Transverse colon (tissue), 4 donors: ENCODE measurements at places on chromosomes 2 and 18.

GRCh38 chr2:85468096-85468703 is 49.7 kb downstream of the SH2D6 start:
- no peak for DNase-seq

- no peak for DNase-seq
These were observed 560.9 kb upstream of the PKDCC start for GRCh38 chr2:41486948-41487347.

GRCh38 chr18:40357536-40357935 is 1597.5 kb upstream of the PIK3C3 start:
- no peak for DNase-seq

GRCh38 chr2:108614043-108614545 is 79.8 kb downstream of the LIMS1 start:
- no peak for DNase-seq

DNA sequence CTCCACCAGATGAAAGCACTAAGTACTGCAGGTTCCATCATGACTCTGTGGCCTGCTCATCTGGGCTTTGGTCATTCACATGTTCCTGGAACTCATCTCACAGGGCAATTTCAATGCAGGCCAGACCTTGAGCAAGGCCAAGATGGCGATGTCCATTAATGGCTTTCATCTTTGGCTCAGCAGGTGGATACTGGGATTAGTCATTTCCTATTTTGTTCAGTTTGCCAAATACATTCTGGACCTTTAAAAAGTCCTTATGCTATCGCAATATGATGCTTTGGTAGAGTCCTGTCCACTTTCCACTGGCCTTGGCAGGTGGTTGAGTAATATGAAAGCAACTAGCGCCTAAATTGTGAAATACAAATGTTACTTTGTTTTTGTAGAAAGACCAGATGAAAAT is 170.1 kb upstream of the REV1 start:
- no peak for DNase-seq

GRCh38 chr2:68741238-68741637 is 6.6 kb downstream of the ARHGAP25 start:
- no peak for DNase-seq

GRCh38 chr18:46624127-46624526 is 32.9 kb downstream of the LOXHD1 start:
- no peak for DNase-seq

DNA sequence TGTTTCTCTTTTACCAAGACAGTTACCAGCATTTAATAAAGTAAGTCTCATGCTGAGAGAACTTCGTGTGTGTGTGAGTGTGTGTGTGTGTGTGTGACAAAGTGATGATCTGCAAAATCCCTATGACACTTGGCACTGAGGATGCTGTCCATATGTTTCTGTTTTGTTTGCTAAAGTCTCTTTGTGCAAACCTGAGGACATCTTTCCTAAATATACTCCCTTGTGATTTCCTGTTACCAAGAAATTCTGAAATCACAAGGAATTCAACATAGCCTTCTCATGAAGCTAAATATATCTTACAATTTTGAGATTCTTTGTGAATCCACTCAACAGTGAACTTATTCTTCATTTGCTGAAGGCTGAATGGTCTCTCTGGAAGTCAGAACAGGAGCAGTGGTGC is 1359.7 kb upstream of the NRXN1 start:
- DNase-seq, result no peak

GRCh38 chr2:102686479-102687439 is 67.4 kb downstream of the SLC9A2 start:
- no peak for DNase-seq

- DNase-seq, result no peak
These were observed 61.0 kb downstream of the BIN1 start for GRCh38 chr2:127045792-127046501.

DNA sequence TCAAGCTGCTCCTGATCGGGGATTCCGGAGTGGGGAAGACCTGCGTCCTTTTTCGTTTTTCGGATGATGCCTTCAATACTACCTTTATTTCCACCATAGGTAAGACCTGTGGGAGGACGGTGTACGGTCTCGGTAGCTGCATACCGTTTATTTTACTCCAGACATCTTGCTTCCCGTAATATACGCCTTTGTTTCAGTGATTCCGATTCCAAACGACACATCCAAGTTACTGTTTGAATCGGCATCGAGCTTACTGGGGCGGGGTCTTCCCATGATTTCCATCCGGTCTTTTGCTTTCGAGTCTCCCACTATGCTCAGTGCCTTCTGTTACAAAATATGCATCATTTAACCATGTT is 731 bp downstream of the RAB10 start:
- no peak for DNase-seq

GRCh38 chr2:144402251-144402650 is 117.7 kb downstream of the ZEB2 start:
- no peak for DNase-seq

- no peak for DNase-seq
These were observed 2.3 kb downstream of the ECEL1 start for GRCh38 chr2:232485348-232485756.

GRCh38 chr2:70128005-70128404 is 40.7 kb downstream of the PCBP1 start:
- no peak for DNase-seq

- DNase-seq, result no peak
These were observed 1007.0 kb upstream of the ACVR2A start for GRCh38 chr2:146837857-146838256.

GRCh38 chr2:174048243-174048642 is 83.1 kb upstream of the SP3 start:
- DNase-seq, result no peak

DNA sequence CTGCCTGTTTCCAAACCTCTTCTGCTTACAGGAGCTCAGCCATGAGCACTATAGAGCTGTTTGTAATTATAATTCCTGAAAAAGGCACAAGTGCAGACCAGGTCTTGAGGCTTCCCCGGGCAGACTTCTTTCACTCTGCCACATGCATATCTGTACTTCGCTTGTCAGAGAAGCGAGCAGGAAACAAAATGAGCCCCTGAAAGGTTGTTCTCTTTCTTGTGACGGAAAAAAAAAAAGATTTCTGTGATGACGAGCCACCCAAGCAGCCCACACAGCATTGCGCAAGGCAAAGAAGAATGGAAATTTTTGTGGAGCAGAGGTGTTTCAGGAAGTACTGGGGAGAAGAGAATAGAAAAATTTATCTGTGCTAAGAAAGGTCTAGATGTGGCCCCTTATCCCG is 54.0 kb upstream of the LINC00305 start:
- DNase-seq, result no peak

DNA sequence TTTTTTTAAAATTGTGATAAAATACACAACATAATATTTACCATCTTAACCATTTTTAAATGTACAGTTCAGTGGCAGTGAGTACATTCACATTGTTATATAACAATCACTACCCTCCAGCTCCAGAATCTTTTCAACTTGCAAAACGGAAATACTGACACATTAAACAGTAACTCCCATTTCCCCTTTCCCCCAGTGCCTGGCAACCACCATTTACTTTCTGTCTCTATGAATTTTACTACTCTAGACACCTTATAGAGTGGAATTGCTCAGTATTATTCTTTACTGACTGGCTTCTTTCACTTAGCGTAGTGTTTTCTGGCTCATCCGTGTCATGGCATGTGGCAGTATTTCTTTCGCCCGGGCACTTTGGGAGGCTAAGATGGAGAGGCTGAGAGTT is 32.6 kb downstream of the FASTKD2 start:
- no peak for DNase-seq

GRCh38 chr2:202639231-202639630 is 4.5 kb downstream of the FAM117B start:
- no peak for DNase-seq

DNA sequence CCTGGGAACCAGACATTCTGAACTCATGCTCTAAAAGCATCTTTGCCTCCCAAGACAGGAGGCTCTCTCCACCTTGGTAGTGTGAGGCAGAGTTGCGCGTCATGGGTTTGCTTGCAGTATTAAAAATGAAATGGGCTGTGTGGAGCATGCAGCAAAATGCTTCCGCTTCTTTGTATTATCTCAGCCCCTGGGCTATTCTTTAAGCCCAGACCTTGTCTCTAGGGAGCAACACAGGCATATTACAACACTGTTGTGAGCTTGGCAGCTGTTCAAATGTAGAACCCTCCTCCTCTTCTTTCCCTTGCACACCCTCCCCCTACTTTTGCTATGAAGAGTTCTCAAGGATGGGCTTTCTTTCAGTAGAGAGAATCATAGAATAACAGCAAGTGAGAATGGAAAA is 185.1 kb upstream of the LHCGR start:
- no peak for DNase-seq

- DNase-seq, result no peak
These were observed 94.9 kb downstream of the RND3 start for GRCh38 chr2:150392614-150393013.

DNA sequence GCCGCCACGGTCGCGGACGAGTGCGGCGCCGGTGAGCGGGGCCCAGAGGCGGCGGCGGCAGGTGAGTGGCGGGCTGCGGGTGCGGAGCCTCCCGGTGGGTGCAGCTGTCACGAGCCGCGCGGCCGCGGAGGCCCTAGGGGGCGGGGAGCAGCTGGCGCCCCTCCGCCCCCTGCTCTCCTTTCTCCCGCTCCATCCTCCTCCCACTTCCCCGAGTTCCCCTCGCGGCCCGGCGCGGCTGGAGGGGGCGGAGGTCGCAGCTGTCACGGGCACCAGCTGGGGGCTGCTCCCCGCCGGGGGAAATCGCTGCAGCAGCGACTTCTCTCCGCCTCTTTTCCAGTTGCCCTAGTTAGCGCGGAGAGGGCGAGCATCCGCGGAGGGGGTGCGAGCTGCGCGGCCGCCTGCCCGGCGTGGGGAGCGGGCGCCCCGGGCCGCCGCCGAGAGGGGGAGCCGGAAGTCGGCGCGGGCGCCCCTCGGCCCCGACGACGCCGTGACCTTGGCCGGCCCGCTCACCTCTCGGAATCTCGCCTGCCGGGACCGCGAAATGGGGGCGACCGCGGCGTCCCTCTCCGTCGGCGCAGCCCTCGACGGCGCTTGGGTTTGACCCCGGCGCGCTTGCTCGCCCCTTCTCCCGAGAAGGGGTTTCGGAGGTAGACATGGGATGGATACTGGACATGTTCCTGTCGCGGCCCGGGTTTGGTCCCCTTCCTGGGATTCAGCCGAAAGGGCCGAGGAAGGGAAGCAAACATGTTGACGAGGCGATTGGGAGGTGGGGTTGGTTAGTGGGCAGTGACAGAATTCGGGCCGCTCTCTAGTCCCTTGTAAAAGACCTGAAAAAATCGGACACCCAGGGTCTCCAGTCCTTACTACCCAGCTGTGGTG is 727 bp downstream of the NCOA1 start:
- DNase-seq, result peak; percentile 51

DNA sequence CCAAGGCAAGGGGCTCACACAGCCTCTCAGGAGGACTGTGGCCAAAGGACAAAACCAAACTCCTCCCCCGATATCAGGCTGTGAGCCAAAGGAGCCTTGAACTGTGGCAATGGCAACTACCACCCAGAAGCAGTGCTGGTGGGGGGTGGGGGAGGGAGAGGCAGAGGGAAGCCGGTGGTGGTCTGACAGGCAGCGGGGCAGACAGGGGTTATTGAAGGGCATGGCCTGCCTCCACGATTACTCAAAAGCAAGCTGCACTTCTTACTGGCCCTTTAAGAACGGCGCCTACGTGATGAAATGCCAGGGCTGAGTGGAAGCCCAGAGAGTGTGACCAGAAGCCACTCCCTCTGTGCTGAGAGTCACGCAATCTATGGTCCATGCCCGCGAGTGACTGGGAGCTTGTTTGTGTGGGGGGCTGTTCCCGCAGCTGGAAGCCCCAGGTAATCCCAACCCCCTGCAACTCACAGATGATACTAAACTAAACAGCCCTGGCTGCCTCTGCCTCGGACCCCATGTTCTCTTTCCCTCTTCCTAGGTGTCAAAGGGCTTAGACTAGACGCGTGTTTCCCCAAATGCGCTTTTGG is 128.2 kb upstream of the CXCR4 start:
- DNase-seq, result peak; percentile 37

GRCh38 chr2:10331027-10331701 is 28.5 kb downstream of the HPCAL1 start:
- peak; percentile 80 for DNase-seq

GRCh38 chr2:174597345-174598047 is at the start of gene WIPF1:
Gene WIPF1 (minus strand): TSS chr2:174597804. CDS start chr2:174585573, 12,231 bp downstream.
- peak; percentile 60 for DNase-seq

DNA sequence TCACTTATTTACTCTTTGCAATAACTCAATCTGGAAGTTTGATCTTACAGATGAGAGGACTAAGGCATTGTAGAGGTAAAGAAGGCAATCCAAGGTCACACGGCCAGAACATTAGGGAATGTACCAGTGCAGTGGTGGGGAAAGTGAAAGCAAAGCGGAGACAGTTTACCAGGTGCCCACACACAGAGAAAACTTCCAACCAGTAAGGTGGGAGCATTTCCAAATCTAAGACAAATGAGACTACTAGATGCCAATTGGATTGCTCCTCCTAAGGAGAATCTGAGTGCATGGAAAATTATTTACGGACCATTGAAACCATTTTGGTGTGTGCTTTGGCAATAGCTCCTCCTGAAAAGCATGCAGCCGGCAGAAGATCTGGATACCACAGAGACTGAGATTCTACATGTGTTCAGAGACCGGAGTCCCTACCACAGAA is 34.9 kb downstream of the SLC20A1 start:
- no peak for DNase-seq

- no peak for DNase-seq
These were observed 111.7 kb upstream of the TNP1 start for GRCh38 chr2:216971593-216971992.

- DNase-seq, result no peak
These were observed 176.7 kb upstream of the PKDCC start for GRCh38 chr2:41871080-41871479.

DNA sequence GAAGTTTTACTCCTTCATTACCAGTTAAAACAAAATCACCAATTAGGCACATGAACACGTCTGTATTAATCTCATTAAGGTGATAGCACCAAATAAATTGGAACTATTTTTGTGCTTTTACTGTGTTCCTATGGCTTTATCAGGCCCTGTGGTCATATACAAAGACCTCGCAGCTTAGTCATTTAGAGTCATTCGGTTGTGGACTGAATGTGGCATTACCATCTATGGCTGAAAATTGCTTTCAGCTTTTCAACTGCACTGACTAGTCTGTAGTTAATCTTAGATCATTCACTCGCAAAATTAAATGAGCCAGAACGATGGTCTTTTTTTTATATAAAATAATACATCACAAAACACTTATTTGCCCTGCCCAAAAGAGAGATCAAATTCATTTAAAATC is 601.7 kb downstream of the NR4A2 start:
- no peak for DNase-seq

- DNase-seq, result no peak
These were observed 103.8 kb upstream of the RFX8 start for GRCh38 chr2:101578671-101579070.
